ENCODE measurements at places on chromosomes 13 and 19.

DNA sequence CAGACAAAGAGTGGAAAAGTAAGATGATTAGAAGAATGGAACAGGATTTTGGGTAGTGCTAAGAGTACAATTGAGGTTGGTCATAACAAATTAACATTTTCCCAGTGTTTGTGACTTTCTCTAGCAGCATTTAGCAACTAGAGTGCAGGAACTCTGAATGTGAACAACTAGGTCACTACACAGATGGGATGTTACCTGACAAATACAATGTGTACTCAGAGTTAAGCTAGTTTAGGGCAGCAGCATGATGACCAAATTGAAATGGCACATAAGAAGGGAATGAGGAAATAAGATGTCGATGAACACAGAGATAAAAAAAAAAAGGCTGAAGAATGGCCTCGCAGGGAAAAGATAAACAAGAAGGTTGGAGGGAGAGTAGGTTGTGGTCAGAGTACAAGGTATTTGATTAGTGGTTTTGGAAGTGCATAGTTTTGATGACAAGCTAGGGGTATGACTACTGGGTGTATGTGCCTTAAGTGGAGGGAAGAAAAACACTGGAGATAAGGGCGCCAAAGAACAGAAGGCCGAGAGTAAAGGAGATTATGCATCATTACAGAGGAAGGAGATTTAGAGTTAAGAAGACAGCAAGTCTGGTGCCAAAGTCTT lies 381.1 kb downstream of the FGF14 start:
- no peak for DNase-seq

- no peak for DNase-seq
Observed at GRCh38 chr13:42384265-42384664, 112.3 kb downstream of the AKAP11 start.

DNA sequence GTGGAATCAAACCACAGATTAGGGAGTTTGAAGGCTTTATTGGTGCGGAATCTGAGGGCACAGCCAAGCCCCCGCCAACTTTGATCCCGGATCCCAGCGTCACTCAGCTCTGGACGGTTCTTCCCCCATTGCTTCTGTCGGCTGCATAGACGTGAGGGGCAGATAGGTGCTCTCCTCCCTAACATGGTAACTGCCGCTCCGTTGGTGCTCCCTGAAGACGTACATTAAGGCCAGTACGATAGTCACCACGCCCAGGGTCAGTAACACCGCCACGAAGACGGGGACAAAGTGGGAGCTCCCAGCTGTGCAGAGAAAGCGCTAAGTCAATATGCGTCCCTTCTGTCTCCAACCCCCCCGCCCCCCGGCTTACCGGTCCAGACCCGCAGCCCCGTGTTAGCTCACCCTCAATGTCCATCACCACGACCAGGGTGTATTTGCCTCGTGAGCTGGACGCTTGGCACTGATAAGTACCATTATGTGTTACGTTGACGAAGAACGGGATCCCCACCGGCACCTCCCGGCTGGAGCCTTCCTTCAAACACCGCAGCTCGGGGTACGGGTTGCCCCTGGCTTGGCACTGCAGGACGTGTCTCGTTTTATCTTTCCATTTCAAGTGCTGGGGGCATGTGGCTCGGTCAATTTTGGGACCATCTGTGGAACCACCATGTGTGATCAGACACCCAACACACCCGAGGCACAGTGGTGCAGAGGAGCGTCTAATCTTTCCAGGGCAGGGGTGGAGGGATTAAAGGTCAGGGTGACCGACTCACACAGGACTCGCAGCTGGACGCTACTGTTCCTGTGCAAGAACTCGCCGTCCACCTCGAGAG lies 644 bp upstream of the RAVER1 start:
- DNase-seq, result no peak

DNA sequence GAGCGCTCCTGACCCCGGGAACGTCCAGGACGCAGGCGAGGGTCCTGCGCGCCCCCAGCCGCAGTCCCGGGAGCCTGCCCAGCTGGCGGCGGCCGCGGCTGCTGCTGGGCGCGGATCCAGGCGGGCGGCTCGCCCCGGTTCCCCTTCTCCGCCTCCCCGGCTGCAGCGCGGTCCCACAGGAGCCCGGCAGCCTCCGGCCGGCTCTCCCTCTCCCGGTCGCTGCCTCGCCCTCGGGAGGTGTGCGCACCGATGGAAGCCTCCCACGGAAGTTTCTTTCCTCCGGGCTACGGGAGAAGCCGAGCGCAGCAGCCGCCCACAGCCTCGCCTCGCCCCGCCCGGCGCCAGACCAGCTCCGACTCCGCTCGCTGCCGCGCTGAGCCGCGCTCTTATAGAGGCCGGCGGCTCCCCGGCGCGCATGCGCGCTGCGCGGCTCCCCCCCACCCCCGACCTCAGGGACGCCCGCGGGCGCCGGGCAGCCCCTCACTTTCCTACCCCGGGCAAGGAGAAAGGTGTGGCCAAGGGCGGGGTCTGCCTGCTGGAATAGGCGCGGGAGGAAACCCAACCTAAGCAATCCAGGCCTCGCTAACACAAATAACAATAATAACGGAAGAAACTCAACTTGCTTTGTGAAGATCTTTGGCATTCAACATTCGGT lies at the start of gene SHISA2:
Gene SHISA2, minus strand, starts transcription at position 360 of the 655 bp plus-strand sequence. CDS start 1,041 bp downstream, outside the sequence.
- no peak for DNase-seq

DNA sequence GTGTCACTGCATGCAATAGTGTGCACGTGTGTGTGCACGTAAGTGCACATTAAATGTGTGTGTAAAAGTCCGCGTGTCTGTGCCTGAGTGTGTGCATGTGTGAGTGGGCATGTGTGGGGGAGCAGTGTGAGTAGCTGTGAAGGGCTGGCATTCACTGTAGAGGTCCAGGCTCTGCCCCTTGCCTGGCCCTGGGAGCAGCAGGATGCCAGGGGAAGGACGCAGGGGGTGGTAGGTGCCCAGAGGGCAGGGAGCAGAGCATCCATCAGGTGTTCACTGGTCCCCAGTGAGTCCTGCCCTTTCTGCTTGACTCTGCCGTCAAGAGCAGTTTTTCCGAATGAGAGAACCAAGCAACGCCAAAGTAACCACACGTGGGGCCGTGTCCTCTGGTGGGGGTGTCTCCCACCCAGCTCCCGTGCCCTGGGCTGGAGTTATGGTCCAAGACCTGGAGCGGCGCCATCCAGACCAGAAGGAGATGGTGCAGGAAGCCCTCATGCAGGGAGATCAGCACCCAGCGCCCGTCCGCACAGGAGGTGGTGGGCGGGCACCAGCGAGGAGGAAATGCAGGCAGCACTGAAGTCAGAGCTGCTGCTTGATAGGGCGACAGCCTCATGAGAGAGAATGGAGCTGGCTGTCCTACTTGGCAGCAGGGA lies 68.5 kb downstream of the TEX29 start:
- no peak for DNase-seq

- DNase-seq, result no peak
Observed at GRCh38 chr19:30062065-30062906, 120.2 kb downstream of the URI1 start.

DNA sequence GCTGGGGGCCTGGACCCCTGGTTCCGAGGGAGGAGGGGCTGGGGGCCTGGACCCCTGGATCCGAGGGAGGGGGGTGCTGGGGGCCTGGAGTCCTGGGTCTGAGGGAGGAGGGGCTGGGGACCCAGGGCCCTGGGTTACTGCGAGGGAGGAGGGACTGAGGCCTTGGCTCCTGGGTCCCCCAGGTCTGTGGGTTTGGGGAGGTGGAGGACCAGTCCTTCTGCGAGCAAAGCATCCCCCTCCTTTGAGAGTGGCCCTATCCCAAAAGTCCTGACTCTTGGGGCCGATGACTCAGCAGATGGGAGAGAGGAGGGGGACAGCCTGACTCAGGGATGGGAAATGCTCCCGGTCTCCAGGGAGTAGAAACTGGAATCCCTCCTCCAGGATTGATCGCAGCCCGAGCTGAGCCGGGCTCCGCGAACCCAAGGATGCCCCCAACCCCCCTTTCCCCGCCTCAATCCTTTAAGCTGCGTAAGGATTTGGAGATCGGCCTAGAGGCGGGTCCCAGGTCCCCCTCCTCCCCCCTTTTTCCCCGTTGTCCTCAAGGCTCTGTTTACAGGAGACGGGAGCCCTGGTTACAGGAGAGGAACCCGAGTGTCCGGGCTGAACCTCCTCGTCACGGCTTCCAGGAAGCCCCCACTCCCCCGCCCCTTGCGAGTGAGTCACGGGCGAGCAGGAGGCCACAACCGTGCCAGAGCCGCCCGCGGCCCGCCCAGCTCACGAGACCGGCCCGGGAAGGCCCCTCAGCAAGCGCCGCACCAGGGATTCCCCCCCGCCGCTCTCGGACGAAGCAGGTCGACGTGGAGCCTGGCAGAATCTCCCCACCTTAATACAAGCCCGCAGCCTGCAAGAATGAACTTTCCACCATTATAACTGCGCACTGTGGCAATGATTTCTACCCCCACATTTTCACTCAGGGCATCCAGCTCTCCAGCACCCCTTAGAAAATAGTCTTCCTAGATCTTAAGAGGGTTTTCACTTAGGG lies 3.0 kb upstream of the ZFP36 start:
- peak; percentile 70 for DNase-seq

DNA sequence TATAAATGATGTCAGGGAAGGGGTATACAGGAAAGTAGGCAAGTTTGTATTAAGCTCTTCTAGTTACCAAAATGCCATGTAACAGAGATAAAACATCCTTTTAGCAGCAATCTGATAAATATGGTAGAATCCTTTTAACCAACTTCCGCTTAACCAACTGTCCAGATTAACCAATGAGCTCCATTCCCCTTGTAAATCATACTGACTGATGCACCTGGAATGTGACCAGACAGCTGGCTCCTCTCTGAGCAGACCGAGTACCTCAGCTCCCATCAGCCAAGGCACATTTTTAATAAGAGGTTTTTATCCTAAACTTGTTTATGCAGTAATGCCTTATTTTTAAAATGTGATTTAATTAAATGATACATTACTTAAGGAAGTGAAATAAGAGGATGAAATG lies 66.4 kb downstream of the KLF12 start:
- DNase-seq, result no peak

GRCh38 chr19:39420769-39421168 lies 8.3 kb downstream of the PLEKHG2 start:
- DNase-seq, result no peak

GRCh38 chr13:53398051-53398450 lies 369.4 kb downstream of the OLFM4 start:
- DNase-seq, result no peak

DNA sequence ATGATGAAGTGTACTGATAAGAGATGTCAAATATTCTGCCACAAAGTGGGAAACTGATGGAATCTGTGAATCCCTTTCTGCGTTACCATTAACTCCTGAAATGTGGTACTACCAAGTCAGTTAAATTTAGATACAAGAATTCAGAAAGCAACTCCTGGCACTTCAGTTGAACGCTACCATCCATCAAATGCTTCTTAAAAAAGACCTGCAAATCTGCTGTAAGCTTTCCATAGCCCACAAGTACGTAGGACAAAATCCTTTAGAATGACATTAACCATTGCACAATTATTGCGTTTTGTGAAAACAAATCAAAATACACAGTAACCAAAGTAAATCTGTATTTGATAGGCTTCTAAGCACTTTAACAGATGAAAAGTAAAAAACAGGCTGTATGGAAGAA lies 5.4 kb downstream of the SMAD9 start:
- DNase-seq, result peak; percentile 4

DNA sequence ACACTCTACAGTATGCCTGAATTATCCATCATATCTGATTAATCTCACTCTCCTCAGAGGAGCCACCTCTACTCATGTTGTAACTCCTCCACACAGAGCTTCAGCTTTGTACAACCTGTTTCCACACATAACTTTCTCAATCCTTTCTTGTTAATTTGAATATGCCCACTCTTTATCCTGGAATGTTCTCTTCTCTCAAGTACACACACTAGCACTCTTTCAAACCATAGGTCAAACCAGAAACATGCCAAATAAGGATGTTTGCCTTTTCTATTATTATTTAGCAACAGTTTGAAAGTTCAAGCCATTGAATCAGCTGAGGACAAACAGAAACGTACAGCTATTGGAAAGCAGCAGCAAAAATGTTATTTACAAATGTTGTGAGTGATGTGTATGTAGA lies 110.3 kb downstream of the MIPEP start:
- DNase-seq, result no peak

DNA sequence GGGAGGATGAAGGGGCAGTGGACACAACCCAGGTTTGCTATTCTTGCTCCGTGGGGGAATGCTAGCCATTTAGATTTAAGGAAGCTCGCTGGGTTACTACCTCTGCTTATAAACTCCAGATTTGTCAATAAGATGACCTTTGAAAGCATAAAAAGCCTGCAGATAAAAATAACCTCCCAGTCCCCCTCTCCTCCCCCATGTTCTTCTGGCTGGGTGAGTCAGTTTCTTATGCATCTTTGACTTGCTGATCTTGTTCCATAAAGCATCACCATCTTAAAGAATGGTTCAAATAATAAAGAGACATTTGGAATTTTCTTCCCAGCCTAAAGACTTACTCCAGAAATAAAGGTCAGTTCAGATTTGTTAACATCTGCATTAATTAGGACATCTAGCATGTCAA lies 118.3 kb upstream of the RNF113B start:
- no peak for DNase-seq

DNA sequence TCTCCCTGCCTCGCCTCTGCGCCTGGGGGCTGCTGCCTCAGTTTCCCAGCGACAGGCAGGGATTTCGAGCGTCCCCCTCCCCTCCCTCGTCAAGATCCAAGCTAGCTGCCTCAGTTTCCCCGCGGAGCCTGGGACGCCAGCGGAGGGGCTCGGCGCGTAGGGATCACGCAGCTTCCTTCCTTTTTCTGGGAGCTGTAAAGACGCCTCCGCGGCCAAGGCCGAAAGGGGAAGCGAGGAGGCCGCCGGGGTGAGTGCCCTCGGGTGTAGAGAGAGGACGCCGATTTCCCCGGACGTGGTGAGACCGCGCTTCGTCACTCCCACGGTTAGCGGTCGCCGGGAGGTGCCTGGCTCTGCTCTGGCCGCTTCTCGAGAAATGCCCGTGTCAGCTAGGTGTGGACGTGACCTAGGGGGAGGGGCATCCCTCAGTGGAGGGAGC lies 722 bp upstream of the ICAM1 start:
- peak; percentile 39 for DNase-seq

- DNase-seq, result no peak
Observed at GRCh38 chr19:39057615-39058014, 25.3 kb upstream of the FBXO27 start.

- DNase-seq, result no peak
Observed at GRCh38 chr13:22173610-22174009, 502.7 kb downstream of the FGF9 start.

DNA sequence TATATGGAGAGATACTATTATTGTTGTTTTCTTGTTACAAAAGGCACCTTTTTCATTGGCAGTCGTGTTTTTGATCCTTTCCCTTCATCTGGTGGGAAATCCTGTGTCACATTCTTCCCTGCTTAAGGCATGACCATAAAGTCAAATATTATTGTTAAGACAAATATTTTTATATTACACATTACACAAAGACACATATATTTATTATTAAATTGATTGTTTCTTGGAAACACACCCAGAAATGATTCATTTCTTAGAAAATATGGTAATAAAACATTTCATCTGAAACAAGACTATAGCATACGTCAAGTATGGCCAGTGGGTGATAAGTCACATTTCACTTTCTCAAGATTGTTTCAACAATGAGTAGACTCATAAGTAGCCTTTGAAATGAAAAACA lies 77.3 kb downstream of the KCTD12 start:
- no peak for DNase-seq

GRCh38 chr13:112685896-112686295 lies 3.9 kb upstream of the ATP11A start:
- no peak for DNase-seq
